Activated naive CD4-positive, alpha-beta T cell treated with anti-CD3 and anti-CD28 coated beads for 36 hours (primary cell): ENCODE measurements at places on chromosomes 7 and 10. TPM values are rescaled to one million over a fixed set of nuclear protein-coding genes. Genes with fewer than 3 reads are reported as not detected.

- DNase-seq = no peak
- no peaks in the 10 kb centered on the region for H3K36me3 ChIP-seq
- H3K4me1 ChIP-seq = no peaks in the 10 kb centered on the region
Measured at GRCh38 chr7:140010194-140010895, 52.4 kb downstream of the PARP12 start.

Gene RAB11FIP2
- 11.6 TPM for total RNA-seq

GRCh38 chr7:7354674-7355073, 172.3 kb downstream of the C1GALT1 start:
- H3K27ac ChIP-seq = no peak overlapping the region
- no peaks in the 10 kb centered on the region for H3K36me3 ChIP-seq
- H3K4me1 ChIP-seq = no peaks in the 10 kb centered on the region
- no peaks in the 10 kb centered on the region for H3K27me3 ChIP-seq
- no peak overlapping the region for H3K4me3 ChIP-seq

DNA sequence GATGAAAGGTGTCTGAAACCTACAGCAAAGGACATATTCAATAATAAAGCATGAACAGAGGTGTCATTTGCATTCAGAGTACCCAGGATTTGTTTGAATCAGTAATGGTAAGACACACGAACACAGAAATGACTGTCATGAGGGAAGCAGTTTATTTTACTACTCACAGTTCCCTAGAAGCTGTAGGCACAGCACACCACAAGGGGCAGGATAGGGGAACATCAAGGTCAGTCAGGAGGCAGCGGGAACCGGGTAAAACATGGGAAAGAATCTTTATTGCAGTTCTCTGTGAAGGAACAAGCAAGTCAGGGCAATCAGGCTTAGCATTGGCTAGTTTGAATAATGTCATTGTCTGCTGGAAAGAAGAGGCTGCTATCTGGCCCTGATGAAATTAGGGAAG, 70.2 kb upstream of the PDSS1 start:
- no peak overlapping the region for H3K27ac ChIP-seq
- H3K36me3 ChIP-seq = no peaks in the 10 kb centered on the region
- H3K4me1 ChIP-seq = peaks cover 6% of the 10 kb centered on the region
- DNase-seq = no peak

Gene DNAJC12
- 13.9 TPM for total RNA-seq

Gene CPED1
- total RNA-seq = not detected

DNA sequence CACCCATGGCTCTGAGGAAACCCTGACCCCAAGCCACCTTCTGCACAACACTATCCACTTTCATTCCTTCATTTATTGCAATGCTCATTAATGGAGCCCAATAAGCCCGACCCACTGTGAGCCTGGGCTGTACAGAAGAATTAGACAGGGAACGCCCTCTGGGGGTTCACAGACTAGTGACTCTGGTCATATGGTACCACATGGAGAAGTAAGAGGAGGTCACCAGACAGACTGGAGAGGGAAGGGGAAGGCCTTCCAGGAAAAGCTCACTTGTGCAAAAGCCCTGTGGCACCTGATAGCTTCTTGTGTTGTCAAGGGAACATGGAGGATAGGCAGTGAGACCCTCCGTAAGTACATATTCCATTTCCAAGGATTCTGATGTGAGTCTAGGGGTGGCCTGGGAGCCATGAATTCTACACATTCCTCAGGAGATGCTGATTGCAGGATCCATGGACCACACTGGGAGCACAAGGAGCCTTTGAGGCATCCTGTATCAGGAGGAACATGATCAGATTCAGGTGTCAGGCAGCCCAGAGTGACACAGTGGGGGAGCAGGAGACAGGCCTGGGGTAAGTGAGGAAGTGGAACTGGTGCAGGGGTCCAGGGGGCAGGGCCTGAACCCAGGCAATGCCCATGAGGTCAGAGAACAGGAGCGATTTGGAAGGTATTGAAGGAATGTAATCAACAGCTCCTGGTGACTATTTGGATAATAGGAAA, 19.9 kb downstream of the TMEM72 start:
- no peak overlapping the region for H3K4me3 ChIP-seq
- DNase-seq = no peak
- no peaks in the 10 kb centered on the region for H3K27me3 ChIP-seq
- H3K36me3 ChIP-seq = no peaks in the 10 kb centered on the region
- H3K27ac ChIP-seq = no peak overlapping the region

DNA sequence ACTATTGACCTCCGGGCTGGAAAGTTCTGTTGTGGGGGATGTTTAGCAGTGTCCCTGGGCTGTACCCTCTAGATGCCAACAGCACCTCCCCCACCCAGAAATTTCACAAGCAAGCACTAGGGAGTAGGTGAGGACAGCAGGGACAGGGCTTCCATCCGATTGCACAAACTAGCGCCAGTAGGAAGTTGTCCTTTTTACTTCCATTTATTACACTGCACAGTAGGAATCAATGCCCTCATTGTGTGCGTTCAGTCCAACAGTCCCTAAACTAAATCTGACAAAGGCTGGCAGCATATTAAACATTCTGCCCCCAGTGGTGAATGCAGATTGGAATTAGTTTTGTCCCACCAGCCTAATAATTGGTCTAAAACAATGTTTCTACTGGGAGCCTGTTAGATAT, 6.4 kb upstream of the SOSTDC1 start:
- H3K27ac ChIP-seq = no peak overlapping the region
- peaks cover 10% of the 10 kb centered on the region for H3K27me3 ChIP-seq
- H3K36me3 ChIP-seq = no peaks in the 10 kb centered on the region
- no peak for DNase-seq
- no peak overlapping the region for H3K4me3 ChIP-seq
- no peaks in the 10 kb centered on the region for H3K4me1 ChIP-seq

DNA sequence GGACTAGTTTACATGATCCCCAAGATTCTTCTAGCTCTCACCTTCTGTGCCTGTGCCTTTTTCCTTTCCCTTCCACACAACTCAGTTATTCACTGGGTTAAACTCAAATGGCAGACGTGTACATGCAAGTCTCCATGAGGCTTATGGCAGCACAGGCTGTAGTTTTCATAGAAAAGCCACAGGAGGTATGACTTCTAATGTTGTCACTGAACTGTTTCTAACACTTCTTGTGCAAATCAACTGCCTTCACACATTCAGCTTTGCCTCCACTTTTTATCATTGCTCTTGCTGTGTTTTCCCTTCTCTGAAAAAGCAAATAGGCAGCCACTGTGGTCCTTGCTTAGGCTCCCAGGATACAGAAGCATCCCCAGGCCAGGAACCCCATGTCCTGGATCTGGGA, 5.3 kb upstream of the GIMAP5 start:
- H3K27me3 ChIP-seq = no peaks in the 10 kb centered on the region
- DNase-seq = peak; percentile 63
- H3K27ac ChIP-seq = peak overlapping the region; percentile 95
- peaks cover 18% of the 10 kb centered on the region for H3K36me3 ChIP-seq
- peak overlapping the region; percentile 22 for H3K4me3 ChIP-seq

DNA sequence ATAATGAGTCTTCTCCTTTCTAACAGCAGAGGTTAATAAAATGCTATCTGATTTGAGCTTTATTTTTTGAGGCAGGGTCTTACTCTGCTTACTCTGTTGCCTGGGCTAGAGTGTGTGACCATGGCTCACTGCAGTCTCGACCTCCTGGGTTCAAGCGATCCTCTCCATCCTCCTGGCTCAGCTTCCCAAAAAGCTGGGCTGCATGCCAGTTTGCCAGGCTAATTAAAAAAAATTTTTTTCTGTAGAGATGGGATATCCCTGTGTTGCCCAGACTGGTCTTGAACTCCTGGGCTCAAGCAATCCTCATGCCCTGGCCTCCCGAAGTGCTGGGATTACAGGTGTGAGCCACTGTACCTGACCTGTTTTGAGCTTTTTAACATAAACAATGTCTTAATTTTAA, 56.7 kb downstream of the SCD start:
- H3K4me3 ChIP-seq = no peak overlapping the region
- DNase-seq = no peak
- H3K4me1 ChIP-seq = no peaks in the 10 kb centered on the region
- no peak overlapping the region for H3K27ac ChIP-seq
- peaks cover 2% of the 10 kb centered on the region for H3K36me3 ChIP-seq

Gene OR2A42
- not detected for total RNA-seq

- H3K4me1 ChIP-seq = peaks cover 19% of the 10 kb centered on the region
- H3K4me3 ChIP-seq = no peak overlapping the region
- no peak overlapping the region for H3K27ac ChIP-seq
- peaks cover 25% of the 10 kb centered on the region for H3K27me3 ChIP-seq
- DNase-seq = no peak
- H3K36me3 ChIP-seq = no peaks in the 10 kb centered on the region
Measured at GRCh38 chr7:516216-516605, 3.4 kb downstream of the PDGFA start.

Gene NODAL
- not detected for total RNA-seq

Gene CUZD1
- 0.54 TPM for total RNA-seq

Gene SPDYE9
- total RNA-seq = not detected

DNA sequence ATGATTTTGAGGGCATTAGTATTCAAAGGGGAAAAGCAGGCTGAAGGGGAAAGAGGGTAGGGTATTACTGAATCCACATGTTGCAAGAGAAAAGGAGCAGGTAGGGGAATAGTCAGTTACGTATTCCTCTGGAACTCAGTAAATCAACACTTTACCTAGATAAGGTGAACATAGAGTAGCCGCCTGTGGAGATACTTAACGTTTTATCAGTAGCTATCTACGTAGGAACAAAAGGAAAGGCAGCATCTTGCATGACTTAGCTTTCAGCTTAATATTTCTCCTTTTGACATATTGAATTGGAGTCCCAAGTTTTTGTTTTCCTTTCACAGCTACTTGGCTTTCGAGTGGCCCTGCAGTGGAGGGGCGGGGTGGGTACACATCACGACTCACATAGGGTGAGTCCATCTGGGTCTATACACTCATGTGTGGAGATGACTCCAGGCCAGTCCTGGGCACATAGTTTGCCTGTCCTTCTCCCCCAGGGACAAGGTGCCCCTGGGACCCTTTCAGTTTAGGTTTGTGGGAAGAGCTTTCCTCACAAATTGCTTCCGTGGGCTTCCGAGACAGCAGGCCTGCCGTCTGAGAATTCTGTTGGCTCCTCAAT, 48.1 kb downstream of the CCNY start:
- peaks cover 4% of the 10 kb centered on the region for H3K36me3 ChIP-seq
- no peaks in the 10 kb centered on the region for H3K27me3 ChIP-seq
- peaks cover 56% of the 10 kb centered on the region for H3K4me1 ChIP-seq
- no peak for DNase-seq
- H3K27ac ChIP-seq = no peak overlapping the region
- H3K4me3 ChIP-seq = no peak overlapping the region

GRCh38 chr7:21361413-21362125, 66.3 kb upstream of the SP4 start:
- H3K4me1 ChIP-seq = peaks cover 35% of the 10 kb centered on the region
- H3K27me3 ChIP-seq = no peaks in the 10 kb centered on the region
- DNase-seq = no peak
- H3K36me3 ChIP-seq = no peaks in the 10 kb centered on the region
- no peak overlapping the region for H3K27ac ChIP-seq

DNA sequence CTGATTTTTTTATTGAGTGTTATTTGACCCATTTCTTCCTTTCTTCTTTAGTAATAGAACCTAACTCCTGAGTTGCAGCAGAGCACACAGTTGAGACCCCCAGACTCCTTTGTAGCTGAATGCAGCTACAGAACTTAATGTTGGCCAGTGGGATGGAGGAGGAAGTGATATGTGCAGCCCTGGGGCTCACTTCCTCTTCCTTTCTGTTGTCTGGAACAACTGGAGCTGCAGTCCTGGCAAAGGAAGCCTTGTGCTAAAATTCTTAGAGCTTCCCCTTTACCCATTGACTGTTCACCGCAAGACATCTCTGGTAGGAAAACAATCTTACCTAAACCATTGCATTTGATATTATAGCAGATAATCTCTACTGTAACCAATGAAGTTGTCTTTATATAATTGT, 86.6 kb downstream of the ITGB8 start:
- DNase-seq = no peak
- no peaks in the 10 kb centered on the region for H3K36me3 ChIP-seq
- H3K27me3 ChIP-seq = no peaks in the 10 kb centered on the region
- no peaks in the 10 kb centered on the region for H3K4me1 ChIP-seq
- no peak overlapping the region for H3K4me3 ChIP-seq

GRCh38 chr10:77970869-77971803, 44.6 kb upstream of the DLG5 start:
- peak; percentile 18 for DNase-seq
- no peak overlapping the region for H3K4me3 ChIP-seq
- H3K27ac ChIP-seq = no peak overlapping the region
- no peaks in the 10 kb centered on the region for H3K27me3 ChIP-seq
- peaks cover 8% of the 10 kb centered on the region for H3K4me1 ChIP-seq
- H3K36me3 ChIP-seq = peaks cover 5% of the 10 kb centered on the region

Gene PIP
- total RNA-seq = not detected

DNA sequence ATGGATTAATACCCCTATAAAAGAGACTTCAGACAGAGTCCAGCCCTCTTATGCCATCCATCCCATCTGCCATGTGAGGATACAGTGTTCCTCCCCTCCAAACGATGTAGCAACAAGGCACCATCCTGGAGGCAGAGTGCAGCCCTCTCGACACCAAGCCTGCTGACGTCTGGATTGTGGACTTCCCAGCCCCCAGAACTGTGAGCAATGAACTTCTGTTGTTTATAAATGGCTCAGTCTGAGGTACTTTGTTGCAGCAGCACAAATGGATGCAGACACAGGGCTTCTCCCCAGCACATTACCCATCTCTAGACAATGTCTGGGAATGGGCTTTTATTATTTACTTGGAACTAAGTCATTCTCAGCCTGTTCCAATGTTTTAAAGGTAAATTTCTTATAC, 195.6 kb downstream of the WDR37 start:
- H3K27ac ChIP-seq = no peak overlapping the region
- H3K27me3 ChIP-seq = peaks cover 71% of the 10 kb centered on the region
- peaks cover 2% of the 10 kb centered on the region for H3K36me3 ChIP-seq
- no peak for DNase-seq
- H3K4me1 ChIP-seq = peaks cover 43% of the 10 kb centered on the region

DNA sequence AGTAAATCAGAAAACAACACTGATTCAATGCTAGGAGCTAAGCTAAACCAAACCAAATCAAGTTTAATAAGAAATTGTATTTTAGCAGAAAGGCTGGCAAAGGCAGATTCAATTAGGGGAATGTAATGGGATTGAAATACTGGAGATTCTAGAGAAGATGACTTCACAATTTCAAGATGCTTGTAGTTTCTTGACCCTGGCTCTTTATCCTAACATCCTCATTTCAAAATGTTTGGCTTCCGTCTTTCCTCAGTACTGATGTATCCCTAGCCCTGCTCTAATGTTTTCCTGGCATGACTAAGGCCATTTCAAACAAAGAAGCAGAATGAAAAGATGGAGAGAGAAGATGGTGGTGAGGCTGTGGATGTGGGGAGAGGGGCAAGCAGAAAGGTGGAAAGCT, 2.7 kb upstream of the JCAD start:
- H3K4me3 ChIP-seq = no peak overlapping the region
- peaks cover 50% of the 10 kb centered on the region for H3K27me3 ChIP-seq
- H3K27ac ChIP-seq = no peak overlapping the region
- H3K36me3 ChIP-seq = no peaks in the 10 kb centered on the region
- H3K4me1 ChIP-seq = peaks cover 5% of the 10 kb centered on the region

GRCh38 chr7:140451716-140452115, 27.6 kb downstream of the MKRN1 start:
- peaks cover 23% of the 10 kb centered on the region for H3K4me1 ChIP-seq
- H3K27ac ChIP-seq = no peak overlapping the region
- H3K4me3 ChIP-seq = no peak overlapping the region
- H3K36me3 ChIP-seq = peaks cover 7% of the 10 kb centered on the region
